ENCODE measurements at places on chromosomes 6 and 20. TPM values are rescaled to one million over a fixed set of nuclear protein-coding genes. Genes with fewer than 3 reads are reported as not detected.
A peak's percentile ranks its signal among the peaks of the same experiment; 100 is the strongest.

The PHACTR3 gene
- 2.4 TPM for total RNA-seq

DNA sequence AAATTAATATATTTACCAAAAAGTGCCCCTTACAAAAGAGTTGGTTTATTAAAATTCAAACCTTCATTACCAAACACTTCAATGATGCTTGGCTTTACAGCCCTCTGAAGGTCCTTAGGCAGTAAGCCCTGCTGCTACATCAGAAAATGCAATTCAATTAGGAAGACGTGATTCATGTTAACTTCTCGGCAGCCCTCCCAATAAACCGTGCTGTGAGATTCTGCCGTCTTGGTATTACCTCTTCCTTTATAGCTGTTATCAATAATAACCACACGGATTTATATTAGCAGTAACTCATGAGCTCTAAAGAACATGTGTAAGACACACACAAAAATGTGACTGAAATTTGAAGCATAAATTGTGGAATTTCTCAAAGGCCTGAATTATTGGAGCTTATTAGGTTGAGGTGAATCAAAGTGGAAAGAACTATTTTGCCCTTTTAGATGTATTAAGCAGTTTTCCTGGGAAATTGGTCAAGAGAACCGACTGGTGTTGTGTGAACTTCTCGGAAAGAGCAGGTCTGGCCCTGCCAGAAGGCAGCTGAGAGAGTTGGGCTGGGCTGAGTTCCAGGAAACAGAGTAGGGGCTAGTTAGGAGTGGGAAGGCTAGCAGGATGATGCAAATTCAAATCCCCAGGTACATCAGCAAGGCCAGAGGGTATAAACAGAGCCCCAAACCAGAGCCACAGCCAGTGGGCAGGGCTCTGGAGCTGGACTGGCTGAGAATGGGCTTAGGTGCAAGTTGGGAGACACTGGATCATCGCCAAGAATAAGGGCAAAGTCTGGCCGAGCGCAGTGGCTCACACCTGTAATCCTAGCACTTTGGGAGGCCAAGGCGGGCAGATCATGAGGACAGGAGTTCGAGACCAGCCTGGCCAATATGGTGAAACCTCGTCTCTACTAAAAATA lies 33.1 kb downstream of the FGD2 start:
- peak; percentile 79 for DNase-seq
- H3K27ac ChIP-seq: peak overlapping the region; percentile 34
- no peaks in the 10 kb centered on the region for H3K27me3 ChIP-seq
- H3K4me1 ChIP-seq: peaks cover 8% of the 10 kb centered on the region
- no peaks in the 10 kb centered on the region for H3K36me3 ChIP-seq

DNA sequence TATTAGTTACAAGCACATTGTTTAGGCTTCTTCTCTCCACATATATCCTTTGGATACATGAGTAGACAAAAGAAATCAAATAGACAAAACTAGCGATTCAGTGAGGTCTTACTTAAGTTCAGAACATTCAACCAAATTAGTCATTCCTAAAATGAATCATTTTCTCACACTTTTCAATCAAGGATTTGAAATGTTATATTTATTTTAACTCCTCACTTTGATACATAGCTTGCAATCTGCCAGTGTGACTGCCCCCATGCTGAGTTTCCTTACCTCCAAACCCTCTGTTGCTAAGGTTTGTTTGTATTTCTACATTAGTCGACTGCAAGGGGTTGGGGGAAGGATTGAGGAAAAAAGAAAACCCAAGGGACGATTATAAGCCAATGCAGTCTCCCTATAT lies 3.5 kb upstream of the MOXD1 start:
- no peaks in the 10 kb centered on the region for H3K36me3 ChIP-seq
- no peak for DNase-seq
- no peaks in the 10 kb centered on the region for H3K27me3 ChIP-seq
- no peaks in the 10 kb centered on the region for H3K4me1 ChIP-seq

The C6orf15 gene
- total RNA-seq: not detected

GRCh38 chr6:134753001-134753400 lies 196.9 kb downstream of the ALDH8A1 start:
- no peak for DNase-seq
- no peak overlapping the region for H3K27ac ChIP-seq
- no peaks in the 10 kb centered on the region for H3K4me1 ChIP-seq
- no peaks in the 10 kb centered on the region for H3K27me3 ChIP-seq

The TFAP2C gene
- total RNA-seq: 4.6 TPM

The VNN1 gene
- total RNA-seq: 0.78 TPM

DNA sequence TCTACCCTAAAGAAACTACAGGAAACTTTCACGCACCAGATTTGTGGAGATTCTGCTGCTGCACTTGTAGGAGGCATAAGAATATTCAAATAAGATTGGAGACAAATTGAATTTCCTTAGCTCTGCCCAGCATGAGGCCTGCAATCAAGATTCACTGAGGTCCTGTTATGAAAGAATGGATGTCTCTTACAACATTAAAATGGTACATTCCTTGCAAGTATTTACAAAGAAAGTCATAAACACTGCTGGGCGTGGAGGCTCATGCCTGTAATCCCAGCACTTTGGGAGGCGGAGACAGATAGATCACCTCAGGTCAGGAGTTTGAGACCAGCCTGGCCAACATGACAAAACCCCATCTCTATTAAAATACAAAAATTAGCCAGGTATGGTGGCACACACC lies 74.0 kb upstream of the MAP3K4 start:
- H3K27ac ChIP-seq: no peak overlapping the region
- no peaks in the 10 kb centered on the region for H3K4me1 ChIP-seq
- H3K4me3 ChIP-seq: no peak overlapping the region
- H3K36me3 ChIP-seq: no peaks in the 10 kb centered on the region
- no peaks in the 10 kb centered on the region for H3K27me3 ChIP-seq

DNA sequence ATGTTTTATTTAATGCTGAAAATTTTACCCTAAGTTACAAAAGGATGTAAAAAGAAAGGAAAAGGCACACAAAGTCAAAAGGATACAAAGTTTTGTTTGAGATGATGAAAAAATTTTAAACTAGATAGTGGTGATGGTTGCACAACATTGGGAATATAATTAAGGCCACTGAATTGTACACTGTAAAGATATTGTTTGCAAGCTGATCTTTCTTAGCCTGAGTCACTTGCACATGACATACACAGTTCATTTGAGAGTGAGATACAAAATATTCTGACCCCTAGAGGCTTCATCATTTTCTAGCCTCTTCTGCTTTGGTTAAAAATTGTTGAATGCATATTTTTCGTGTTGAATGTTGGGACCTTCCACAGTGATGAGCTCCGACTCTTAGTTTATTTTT lies 462.6 kb downstream of the HDGFL1 start:
- DNase-seq: no peak
- no peak overlapping the region for H3K4me3 ChIP-seq
- no peaks in the 10 kb centered on the region for H3K36me3 ChIP-seq
- no peak overlapping the region for H3K27ac ChIP-seq
- H3K27me3 ChIP-seq: no peaks in the 10 kb centered on the region

The L3MBTL3 gene
- total RNA-seq: 16.1 TPM

- DNase-seq: no peak
- no peak overlapping the region for H3K4me3 ChIP-seq
- H3K36me3 ChIP-seq: no peaks in the 10 kb centered on the region
These were observed 1172.2 kb upstream of the CITED2 start for GRCh38 chr6:140546640-140547039.

- H3K27me3 ChIP-seq: no peaks in the 10 kb centered on the region
- no peaks in the 10 kb centered on the region for H3K36me3 ChIP-seq
- DNase-seq: peak; percentile 23
- H3K27ac ChIP-seq: no peak overlapping the region
- H3K4me3 ChIP-seq: no peak overlapping the region
These were observed 1.2 kb upstream of the PNPLA1 start for GRCh38 chr6:36268478-36269275.

- no peaks in the 10 kb centered on the region for H3K36me3 ChIP-seq
- H3K4me1 ChIP-seq: peaks cover 6% of the 10 kb centered on the region
- H3K27me3 ChIP-seq: no peaks in the 10 kb centered on the region
These were observed 74.2 kb downstream of the FILIP1 start for GRCh38 chr6:75419416-75419815.

DNA sequence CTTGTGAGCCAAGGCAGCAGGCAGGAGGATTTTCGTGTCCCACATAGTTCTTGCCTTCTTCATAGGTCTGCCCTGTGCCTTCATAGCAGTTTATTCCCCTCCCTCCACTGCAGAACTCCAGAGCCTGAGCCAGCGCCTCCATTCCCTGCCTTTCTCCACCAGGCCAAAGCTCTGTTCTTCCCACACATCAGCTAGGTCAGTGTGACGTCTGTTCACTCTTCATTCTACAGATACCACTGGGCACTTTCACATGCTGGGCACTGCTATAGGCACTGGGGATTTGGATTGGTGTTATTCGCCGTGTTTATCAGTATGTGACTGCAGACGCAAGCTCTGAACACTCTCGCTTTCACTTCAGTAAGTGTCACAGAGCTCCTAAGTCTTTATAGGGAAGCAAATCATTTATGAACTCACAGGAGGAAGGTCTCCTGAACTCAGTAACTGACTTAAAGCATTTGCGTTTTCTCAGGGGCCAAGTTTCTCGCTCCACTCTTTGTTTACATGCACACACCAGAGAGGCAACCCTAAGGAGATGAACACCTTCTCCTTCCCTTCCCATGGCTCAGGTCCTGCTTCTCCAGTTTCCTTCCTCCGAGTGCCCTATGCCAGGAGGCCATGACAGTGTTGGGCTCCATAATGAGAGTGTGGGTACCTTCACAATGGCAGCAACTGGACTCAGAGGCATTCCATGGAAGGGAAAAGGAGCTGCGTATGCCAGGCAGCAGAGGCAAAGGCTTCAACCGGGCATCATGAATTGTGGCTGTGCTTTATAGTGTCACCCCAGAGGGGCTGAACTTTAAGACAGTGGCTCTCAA lies 6.3 kb upstream of the APMAP start:
- H3K27me3 ChIP-seq: no peaks in the 10 kb centered on the region
- H3K4me1 ChIP-seq: peaks cover 55% of the 10 kb centered on the region

DNA sequence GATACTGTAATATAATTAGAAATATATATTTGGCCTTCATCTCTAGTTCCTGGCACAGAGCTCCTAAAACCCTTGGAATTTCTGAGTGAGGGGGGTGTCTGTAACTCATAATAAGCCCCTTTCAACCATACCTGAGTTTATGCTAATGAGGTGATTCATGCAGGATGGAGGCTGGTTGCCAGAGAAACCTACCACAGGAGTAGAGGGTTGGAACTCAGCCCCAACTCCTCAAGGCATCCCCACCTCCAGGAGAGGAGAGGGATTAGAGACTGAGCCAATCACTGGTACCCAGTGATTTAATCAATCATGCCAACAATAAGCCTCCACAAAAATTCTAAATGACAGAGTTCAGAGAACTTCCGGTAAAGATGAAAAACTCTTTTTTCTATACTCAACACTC lies 17.5 kb downstream of the UQCC1 start:
- no peak overlapping the region for H3K4me3 ChIP-seq
- H3K27me3 ChIP-seq: no peaks in the 10 kb centered on the region
- no peak overlapping the region for H3K27ac ChIP-seq
- DNase-seq: no peak
- H3K36me3 ChIP-seq: no peaks in the 10 kb centered on the region
- peaks cover 11% of the 10 kb centered on the region for H3K4me1 ChIP-seq

The C2 gene
- 2.5 TPM for total RNA-seq

DNA sequence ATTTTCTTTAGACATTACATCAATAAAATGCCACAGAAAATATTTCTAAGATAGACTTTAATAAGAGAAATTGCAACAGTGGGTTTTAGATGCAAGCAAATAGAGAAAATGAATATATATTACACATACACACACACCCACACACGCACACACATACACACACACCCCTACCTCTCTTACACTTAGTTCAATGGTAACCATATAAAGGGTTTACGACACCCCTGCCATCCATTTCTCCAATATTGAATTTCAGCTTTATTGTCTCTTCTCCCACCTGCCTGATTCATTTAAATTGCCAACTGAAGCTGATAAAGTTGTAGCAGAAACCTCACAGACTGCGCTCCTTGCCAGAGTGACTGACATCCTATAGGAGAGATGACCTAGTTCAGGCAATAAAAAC lies 154.6 kb downstream of the ADAT2 start:
- no peak for DNase-seq
- H3K4me1 ChIP-seq: no peaks in the 10 kb centered on the region
- no peak overlapping the region for H3K27ac ChIP-seq
- H3K27me3 ChIP-seq: no peaks in the 10 kb centered on the region
- no peak overlapping the region for H3K4me3 ChIP-seq

DNA sequence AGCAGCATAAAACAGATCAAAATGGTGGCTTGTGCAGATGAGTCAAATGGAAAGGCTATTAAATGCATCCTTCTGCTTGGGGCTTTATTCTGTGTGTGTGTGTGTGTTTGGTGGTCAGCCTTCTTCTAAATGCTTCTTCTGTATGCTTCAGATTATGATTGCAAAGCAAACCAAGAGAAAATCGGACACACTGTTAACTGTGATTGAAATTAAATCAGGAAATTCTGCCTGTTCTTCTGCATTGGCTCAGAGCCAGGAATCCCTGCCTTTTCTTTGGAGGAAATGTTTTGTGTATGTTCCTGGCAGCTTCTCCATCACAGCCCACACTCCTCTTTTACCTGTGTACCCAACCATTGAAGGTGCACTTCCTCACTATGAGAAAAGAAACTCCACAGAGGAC lies 22.3 kb upstream of the PDE10A start:
- H3K36me3 ChIP-seq: no peaks in the 10 kb centered on the region
- H3K4me3 ChIP-seq: no peak overlapping the region
- H3K27me3 ChIP-seq: no peaks in the 10 kb centered on the region
- H3K27ac ChIP-seq: no peak overlapping the region
- peaks cover 5% of the 10 kb centered on the region for H3K4me1 ChIP-seq

- H3K4me1 ChIP-seq: no peaks in the 10 kb centered on the region
- no peaks in the 10 kb centered on the region for H3K36me3 ChIP-seq
- H3K4me3 ChIP-seq: no peak overlapping the region
- H3K27me3 ChIP-seq: no peaks in the 10 kb centered on the region
- H3K27ac ChIP-seq: no peak overlapping the region
These were observed 25.7 kb downstream of the DACT2 start for GRCh38 chr6:168293636-168294530.

The ID1 gene
- total RNA-seq: 1,350 TPM

GRCh38 chr20:58875111-58875510 lies 22.6 kb downstream of the GNAS start:
- no peak for DNase-seq
- peak overlapping the region; percentile 92 for H3K27ac ChIP-seq
- H3K36me3 ChIP-seq: no peaks in the 10 kb centered on the region
- H3K4me1 ChIP-seq: peaks cover 37% of the 10 kb centered on the region
- no peak overlapping the region for H3K4me3 ChIP-seq

The SLC22A7 gene
- total RNA-seq: not detected

GRCh38 chr6:97822632-97823031 lies 539.6 kb upstream of the MMS22L start:
- no peak overlapping the region for H3K4me3 ChIP-seq
- no peak overlapping the region for H3K27ac ChIP-seq
- no peak for DNase-seq
- no peaks in the 10 kb centered on the region for H3K36me3 ChIP-seq

- no peak overlapping the region for H3K4me3 ChIP-seq
- no peak overlapping the region for H3K27ac ChIP-seq
- H3K27me3 ChIP-seq: no peaks in the 10 kb centered on the region
- H3K4me1 ChIP-seq: no peaks in the 10 kb centered on the region
- DNase-seq: no peak
These were observed 46.1 kb upstream of the GFRAL start for GRCh38 chr6:55281215-55281614.
